Ascending aorta (tissue), 2 donors: ENCODE measurements at places on chromosomes 7 and 10. TPM values are rescaled to one million over a fixed set of nuclear protein-coding genes. Genes with fewer than 3 reads are reported as not detected.

DNA sequence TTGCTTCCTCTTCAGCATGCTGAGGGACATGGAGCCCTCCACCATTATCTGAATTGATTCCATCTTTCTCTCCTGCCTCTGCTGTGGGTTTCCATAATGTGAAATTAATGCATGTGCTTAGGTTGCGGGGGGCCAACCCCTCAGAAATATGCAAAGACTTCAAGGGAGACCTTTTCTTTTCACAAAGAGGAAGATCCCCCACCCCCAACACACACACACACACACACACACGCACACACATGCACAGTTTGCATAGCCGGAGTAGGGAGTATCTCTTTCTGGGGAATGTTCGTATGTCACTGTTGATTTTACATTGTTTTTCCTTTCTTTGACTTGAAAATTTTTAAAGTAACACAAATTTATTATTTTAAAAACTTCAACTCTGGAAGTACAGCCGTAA is 193.5 kb downstream of the MGMT start:
- no peak for DNase-seq

The DNAJB6 gene
- total RNA-seq: 79.1 TPM

DNA sequence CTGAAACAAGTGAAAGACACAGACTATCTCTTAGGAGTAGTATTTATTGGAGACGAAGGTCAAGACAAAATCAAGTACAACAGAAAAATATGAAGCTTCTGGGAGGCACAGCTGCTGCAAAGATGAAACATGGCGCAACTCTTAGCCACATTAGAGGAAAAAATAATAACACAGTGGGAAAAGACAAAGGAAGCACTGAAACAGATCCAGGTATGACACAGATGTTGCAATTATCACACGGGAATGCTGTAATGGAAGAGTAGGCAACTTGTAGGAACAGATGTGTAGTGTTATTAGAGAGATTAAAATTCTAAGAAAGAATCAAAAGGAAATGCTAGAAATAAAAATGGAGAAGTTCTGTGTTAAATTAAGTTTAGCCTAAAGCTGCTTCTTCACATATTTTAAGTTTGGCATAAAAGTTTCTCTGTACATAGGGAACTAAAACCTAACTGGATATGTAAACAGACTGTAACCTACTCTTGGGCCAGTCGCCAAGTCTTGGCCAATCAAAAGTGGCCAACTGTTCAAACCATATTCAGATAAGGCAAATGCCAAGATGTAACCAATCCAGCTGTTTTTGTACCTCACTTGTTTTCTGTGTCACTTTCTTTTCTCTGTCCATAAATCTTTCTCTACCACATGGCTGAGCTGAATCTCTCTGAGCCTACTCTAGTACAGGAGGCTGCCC is 1132.0 kb upstream of the LRRTM3 start:
- no peak for DNase-seq

DNA sequence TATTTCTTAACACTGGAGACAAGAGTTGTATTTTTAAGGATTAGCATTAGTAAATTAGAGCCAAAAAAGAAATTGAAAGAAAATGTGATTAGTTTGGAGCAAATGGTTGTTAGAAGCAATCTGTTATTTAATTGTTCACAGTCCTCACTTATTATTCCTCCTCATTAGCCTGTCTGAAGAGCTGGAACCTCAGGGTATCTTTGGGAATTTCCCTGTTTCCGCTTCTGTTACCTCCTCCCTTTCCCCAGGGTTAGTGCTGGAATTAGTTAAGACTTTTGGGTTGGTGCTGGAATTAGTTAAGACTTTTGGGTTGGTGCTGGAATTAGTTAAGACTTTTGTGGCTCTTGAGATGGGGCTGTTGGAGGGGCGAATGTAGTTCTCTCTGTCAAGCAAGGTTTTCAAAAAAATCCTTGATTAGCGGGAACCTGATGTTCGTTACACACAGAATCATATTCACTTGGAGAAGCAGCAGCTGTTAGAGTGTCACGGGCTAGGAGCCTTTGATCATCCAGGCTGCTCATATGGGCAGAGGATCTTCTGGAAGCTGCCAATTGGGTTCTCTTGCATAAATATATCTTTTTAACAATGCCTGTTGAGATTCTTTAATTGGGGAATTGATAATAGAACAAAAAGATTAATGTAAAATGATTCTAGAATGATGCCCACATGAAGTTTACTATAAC is 251.0 kb upstream of the NPSR1 start:
- no peak for DNase-seq

- no peak for DNase-seq
Measured at GRCh38 chr10:129662426-129662825, 195.4 kb downstream of the MGMT start.

The JCAD gene
- total RNA-seq: 82.8 TPM

DNA sequence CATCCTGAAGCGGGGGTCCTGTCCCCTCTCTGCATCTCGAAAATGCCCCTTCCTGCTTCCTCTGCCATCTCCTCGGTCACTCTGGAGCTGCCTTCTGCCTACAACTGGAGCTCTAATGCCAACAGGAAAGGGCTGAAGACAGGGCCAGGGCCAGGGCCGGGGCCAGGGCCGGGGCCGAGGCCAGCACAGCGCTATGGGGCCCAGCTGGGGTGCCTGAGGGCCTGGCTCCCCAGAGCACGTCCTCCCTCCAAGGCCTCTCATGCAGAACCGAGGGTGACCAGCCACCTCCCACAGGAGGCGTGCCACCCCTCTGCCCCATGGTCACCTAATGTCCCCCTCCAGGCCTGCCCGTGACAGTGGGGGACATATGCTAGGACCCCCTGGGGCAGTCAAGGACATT is 155.7 kb downstream of the PRKAG2 start:
- DNase-seq: no peak

- DNase-seq: no peak
Measured at GRCh38 chr7:113446791-113447190, 328.4 kb upstream of the SMIM30 start.

DNA sequence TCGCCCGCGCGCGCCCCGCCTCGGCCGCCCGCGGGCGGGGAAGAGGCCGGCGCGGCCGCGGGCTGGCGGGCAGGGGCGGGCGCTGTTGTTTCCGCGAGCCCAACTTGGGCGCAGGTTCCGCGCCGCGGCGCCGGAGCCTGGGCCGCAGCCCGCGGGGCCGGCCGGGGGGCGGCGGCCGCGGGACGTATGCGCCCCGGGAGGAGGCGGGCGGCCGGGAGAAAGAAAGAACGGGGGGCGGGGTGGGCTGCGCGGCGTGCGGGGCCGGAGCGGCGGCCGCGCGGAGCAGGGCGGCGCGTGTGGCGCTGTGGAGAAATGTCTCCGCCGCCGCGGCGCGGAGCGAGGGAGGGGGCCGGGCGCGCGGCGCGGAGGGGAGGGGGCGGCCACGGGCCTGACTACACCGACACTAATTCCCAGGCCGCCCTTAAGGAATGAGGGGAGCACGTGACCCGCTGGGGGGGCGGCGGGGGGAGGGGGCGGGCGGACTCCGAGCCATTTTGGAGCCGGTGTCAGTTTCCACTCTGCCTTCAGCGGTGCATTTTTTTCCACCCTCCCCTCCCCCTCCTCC is at the start of gene BMI1:
Gene BMI1 (plus strand): TSS at position 509 of the 565 bp plus-strand sequence. CDS start 5,351 bp downstream, outside the sequence.
- no peak for DNase-seq

The PIK3CG gene
- total RNA-seq: 2.0 TPM

DNA sequence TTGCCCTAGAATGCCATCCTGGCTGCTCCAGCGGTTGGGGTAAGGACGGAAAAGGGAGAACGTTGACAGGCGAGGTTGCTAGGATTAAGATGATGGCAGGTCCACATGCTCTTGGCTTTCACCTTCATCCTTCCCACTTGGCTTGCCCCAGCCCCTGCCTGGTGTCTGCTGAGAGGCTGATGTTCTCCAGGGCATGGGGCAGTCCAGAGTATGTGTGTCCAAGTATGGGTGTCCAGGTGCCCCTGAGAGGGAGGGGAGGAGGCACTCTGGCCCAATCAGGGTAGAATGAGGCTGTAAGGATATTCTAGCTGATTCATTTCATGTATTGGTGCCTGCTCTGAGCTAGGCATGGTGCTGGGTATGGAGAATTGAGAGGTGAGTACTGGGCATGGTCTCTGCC is 12.6 kb downstream of the NEURL1 start:
- DNase-seq: peak; percentile 33

The CTAGE6 gene
- not detected for total RNA-seq

- DNase-seq: no peak
Measured at GRCh38 chr10:59625721-59626522, 83.7 kb downstream of the SLC16A9 start.

The NODAL gene
- not detected for total RNA-seq

DNA sequence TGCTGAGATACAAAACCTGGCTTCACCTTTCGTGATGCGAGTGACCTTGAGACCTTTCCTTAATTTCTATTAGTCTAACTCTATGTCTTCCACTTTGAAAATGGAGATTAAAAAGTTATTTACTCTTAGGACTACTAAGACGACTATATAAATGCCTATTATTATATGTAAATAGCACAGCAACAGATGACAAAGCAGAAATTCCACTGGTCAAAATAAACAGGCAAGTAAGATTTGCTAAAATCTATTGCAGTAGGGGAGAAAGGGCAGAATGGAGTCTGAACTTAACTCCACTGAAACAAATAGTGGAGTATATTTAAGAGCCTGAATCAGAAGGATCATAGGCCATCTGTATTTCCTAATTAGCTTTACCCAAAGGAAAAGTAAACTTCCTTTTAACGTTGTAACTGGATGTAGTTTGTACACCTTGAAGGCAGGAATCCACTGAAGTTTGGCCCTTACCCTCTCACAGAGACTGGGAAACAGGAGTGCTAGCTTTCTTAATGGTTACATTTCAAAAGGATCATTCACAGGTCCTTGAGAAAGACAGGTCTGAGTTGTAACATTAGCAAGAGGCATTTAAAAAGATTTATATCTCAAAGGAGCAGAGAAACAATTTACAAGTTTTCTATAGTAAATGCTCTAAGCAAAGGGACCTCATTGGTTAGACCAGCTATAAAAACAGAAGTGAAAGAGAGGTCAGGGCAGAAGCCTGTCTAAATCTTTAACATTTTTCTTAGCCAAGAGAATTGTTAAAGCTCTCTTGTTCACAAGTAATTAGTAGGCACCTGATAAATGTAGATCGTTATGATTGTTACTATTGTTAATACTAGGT is 332.5 kb downstream of the ZWINT start:
- DNase-seq: no peak

DNA sequence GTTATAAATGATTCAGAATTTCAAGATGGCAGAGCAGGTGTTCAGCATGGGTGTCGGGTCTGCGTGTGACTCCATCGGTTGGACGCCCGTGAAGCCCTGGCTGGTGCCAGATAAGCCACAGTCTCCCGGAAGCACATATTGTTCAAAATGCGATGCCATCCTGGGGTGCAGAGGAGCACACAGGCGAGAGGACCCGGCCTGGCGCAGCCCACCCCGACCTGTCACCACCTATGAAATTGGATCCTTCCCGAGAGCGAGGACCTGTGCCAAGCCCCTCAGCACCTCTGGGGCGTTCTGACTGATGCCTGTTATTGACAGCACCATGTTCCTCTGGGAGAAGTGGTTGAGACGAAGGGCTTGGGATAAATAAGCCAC is 110.1 kb downstream of the ACTR3B start:
- no peak for DNase-seq

The SERPINE1 gene
- total RNA-seq: 1,267 TPM

DNA sequence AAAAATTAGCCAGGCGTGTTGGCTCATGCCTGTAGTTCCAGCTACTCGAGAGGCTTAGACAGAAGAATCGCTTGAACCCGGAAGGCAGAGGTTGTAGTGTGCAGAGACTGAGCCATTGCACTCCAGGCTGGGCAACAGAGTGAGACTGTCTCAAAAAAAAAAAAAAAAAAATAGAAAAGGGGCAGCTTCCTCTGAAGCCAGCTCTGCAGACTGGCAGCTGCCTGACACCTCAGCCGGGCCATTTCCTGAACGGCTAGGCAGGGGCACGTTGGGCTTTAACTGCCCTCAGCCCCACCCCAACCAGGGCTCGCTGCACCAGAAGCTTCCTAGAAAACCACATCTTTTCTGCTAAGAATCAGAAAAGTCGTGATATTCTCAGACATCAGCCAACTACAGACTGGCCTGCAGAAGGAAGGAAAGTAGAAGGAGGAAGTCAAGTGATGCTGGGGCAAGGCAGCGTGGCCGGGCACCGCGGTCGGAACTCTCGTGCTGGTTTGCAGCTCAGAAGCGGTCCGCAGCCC is 38.0 kb downstream of the PRKAG2 start:
- DNase-seq: no peak

The STN1 gene
- total RNA-seq: 24.5 TPM

- no peak for DNase-seq
Measured at GRCh38 chr10:95422233-95422632, 131.4 kb upstream of the PDLIM1 start.

DNA sequence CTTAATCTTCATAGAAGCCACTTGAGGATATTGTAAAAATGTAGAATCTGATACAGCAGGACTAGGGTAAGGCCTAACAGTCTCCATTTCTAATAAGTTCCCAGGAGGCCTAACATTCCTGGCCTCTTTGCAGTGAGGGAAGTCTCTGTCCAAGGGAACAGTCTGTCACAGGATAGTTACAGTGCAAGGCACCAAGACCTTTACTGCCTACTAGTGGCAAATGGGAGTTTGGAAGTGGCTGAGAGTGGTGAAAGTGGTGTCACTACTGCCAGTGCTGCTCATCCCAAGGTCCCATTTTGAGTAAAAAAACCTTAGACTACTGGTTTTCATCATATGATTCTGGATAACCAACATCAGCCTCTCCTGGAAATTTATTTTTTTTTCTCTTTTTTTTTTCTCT is 619.5 kb upstream of the SEMA3D start:
- DNase-seq: no peak

The HTR5A gene
- total RNA-seq: not detected

GRCh38 chr7:141500608-141501007 is 50.6 kb upstream of the AGK start:
- DNase-seq: no peak

The PROSER2 gene
- total RNA-seq: 4.8 TPM

- no peak for DNase-seq
Measured at GRCh38 chr7:146296028-146296427, 179.4 kb downstream of the CNTNAP2 start.

The MGAM2 gene
- total RNA-seq: not detected

DNA sequence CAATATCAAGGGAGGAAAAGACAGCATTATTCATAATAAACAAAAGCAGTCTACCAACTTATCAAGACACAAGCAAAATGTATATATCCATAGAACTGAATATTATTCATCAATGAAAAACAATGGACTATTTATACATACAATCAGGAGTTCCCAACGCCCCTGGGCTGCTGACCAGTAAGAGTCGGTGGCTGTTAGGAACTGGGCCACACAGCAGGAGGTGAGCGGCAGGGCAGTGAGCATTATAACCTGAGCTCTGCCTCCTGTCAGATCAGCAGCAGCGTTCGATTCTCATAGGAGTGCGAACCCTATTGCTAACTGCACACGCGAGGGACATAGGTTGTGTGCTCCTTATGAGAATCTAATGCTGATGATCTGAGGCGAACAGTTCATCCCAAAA is 71.7 kb upstream of the GPR22 start:
- no peak for DNase-seq

GRCh38 chr10:133405272-133405671 is 11.3 kb downstream of the MTG1 start:
- no peak for DNase-seq

The ITIH5 gene
- total RNA-seq: 19.4 TPM

The GIGYF1 gene
- total RNA-seq: 31.1 TPM

GRCh38 chr10:4051011-4051640 is 266.1 kb upstream of the KLF6 start:
- DNase-seq: no peak

The TCERG1L gene
- total RNA-seq: not detected

The MRPS16 gene
- 44.5 TPM for total RNA-seq

- no peak for DNase-seq
Measured at GRCh38 chr10:72001033-72001395, 36.8 kb downstream of the CHST3 start.
